Cerebellar nuclear complex (tissue), 1 donor: ENCODE measurements at places on chromosomes 4 and X.
A peak's percentile ranks its signal among the peaks of the same experiment; 100 is the strongest.

DNA sequence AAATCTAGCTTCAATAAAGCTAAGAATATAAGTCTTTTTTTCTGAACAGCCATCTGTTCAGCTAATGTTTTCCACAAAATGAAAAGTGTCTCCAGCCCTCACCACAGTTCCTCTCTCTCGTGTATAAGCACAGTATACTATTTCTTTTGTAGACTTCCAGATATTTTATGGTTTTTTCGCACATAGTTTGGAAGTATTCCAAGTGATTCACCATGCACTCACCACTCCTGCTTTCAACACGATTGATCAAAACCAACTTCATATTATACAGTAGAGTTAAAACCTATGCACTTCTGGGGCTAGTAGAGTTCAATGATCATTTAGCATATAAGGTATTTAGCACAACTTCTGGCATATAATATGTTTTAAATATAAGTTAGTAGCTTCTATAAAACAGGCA lies 105.8 kb upstream of the DCAF12L1 start:
- no peak for DNase-seq

DNA sequence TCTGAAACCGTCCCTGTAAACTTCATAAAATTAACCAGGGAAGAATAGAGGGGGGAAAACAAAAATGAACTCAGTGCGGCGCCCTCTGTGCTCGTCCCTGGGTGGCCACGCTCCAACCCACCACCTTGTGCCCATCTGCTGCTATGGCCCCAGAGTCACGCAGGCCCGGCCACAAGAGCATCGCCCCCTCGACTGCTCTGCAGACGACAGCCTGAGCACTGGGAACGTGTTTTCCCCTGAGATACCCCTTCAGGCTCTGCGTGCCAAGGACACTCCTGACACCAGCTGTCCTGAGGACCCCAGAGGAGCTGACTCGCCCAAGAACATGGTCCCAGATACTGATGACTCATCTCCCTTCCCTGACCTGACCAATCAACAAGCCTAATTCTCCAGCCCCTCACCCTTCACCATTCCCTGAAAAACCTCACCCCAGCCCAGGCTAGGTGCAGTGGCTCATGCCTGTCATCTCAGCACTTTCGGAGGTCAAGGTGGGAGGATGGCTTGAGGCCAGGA lies 64.1 kb upstream of the GPR78 start:
- DNase-seq = no peak

GRCh38 chr4:118968005-118968404 lies 79.4 kb downstream of the SYNPO2 start:
- no peak for DNase-seq

DNA sequence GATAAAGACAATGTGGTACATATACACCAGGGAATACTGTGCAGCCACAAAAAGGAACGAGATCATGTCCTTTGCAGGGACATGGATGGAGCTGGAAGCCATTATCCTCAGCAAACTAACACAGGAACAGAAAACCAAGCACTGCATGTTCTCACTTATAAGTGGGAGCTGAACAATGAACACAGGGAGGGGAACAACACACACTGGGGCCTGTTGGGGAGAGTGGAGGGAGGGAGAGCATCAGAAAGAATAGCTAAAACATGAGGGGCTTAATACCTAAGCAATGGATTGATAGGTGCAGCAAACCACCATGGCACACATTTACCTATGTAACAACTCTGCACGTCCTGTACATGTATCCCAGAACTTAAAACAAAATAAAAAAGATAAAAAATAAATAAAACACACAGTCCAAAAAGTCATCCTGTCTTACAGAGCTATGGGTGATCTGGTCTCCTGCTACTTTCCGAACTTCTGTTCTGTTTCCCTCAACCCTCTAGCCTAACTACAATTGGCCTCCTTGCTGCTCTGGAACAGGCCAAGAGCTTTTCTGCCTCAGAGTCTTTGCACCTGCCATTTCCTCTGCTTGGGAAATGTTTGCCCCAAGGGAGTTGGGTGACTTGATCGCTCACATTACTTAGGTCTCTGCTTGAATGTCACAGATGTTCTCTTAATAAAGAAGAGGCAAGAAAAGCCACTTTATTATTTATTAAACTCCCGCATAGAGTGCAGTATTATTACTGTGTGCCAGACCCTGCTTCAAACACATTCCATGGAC lies 1.1 kb upstream of the CD38 start:
- no peak for DNase-seq

- DNase-seq = no peak
Measured at GRCh38 chr4:56791316-56791715, 30.2 kb downstream of the SPINK2 start.

DNA sequence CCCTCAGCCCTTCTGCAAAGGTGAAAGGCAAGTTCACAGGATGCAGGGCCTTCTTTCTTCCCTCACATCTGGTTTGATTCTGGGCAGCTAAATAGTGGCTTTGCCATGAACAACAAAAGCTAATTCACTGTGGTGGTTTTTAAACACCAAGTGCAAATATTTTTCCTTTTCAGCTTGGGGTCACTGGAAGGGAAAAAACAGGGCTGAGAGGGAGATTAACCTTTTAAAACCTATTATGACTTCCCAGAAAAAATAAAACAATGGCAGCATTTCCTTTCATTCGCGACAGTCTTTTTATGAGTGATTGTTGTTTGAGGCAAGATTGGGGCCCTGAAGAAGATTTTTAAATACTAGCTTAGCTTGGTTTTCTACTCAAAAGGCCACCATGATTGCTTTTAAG lies 103.7 kb upstream of the SCML1 start:
- DNase-seq = no peak

GRCh38 chr4:95507147-95507546 lies 41.6 kb downstream of the UNC5C start:
- no peak for DNase-seq

DNA sequence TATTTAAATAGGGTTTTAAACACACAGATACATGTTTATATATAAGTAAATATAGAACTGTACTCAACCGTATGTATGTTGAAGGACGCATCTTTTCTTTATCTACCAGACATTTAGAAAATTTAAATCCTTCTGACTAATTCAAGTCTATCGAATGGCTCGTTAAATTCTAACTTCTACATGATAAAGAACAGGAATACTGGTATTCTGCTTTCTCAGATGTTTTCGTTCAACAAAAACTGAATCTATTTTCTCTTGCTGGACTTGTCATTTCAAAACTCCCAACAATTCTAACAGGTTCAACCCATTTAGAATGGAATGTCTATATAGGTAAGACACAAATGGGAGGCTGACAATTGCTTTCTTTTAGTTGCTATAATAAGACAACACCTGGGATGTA lies 978.3 kb upstream of the ADGRL3 start:
- no peak for DNase-seq

DNA sequence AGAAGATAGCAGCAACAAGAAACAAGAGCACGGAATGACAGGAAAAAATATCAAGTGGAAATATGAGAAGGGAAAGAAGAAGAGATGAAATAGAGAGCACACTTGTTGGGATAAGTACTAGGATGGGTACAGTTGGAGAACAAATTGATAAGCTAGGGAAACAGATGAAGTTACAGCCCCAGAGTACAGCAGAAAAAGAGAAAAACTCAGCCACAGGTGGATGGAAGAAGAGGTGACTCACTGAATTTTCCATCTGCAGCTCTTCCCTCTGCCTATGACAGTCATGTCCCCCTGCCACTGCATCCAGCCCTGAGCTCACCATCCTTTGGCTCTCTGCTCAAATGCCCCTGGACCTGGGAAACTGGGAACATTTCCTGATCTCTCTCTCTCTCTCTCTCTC lies 209.0 kb downstream of the BCOR start:
- DNase-seq = no peak

GRCh38 chr4:169640261-169640870 lies 20.0 kb downstream of the CLCN3 start:
- no peak for DNase-seq

GRCh38 chr4:159144112-159144694 lies 41.3 kb downstream of the RAPGEF2 start:
- no peak for DNase-seq

DNA sequence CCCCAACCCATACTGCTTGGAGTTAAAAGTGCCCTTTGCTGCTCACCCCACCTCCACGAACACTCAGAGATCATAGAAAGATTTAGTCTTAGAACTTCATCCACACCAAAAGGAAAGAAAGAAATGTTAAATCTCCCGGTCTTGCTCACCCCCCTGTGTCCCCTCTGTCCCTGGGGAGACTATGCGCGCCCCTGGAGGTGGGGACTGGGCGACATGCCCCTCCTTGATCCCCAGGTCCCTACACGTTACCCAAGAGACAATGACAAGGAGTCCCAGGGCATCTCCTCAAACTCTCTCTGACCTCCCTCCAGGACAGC lies 620 bp downstream of the ITM2A start:
- DNase-seq = no peak

DNA sequence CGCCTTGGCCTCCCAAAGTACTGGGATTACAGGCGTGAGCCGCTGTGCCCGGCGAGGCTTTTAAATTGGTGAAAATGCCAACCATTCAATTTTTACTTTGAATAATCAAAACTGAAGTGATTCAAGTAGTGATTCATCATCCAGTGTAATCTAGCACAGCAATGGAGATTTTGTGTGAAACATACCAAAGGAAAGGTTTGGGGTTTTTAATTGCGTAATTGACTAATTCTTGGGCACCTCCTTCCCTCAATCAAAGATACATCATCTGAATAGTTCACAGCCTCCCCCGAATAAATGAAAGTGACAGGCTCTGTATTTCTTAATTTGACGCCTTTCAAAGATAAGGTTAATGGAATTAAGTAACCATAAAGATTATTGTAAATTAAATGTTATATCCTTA lies 69.0 kb downstream of the DMD start:
- no peak for DNase-seq

DNA sequence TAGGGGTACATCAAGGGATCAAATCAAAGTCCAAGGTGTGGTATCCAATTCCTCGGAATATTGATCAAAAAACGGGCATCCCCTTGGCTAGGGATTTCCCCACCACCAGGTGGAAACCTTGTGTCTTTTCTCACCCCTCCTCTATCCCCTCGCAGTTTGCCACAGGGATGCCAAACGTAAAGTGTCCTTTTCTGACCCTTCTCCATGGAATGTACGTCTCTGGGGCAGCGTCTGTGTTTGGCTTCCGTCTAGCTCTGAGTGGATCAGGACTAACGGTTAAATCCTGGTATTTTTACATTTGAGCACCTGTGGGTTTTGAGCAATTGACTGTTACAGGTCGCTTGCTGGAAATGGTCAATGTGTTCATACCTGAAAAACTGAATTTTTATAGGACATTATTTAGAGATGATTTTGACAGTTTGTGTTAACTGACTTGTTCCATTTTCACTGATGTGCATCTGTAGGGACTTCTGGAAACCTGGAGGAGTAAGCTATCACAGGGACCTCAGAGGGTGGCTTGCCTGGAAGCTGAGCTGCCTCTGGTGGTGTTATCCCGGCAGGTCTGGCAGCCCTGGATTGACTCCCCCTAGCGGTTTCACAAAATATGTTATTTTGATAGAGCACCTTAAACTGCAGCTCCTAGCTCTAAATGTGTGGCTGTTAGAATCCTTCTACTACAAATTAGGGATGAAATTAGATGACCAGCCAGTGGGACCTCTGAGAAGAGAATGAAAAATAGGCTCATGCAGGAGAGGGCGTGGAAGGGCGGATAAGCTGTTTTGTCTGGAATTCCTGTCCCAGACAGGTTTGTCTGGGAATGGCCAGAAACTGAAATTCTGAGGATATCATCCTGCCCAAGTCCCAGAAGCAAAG lies 8.8 kb upstream of the MGST2 start:
- peak; percentile 2 for DNase-seq

GRCh38 chrX:42143866-42144592 lies 220.7 kb upstream of the CASK start:
- no peak for DNase-seq

GRCh38 chrX:40209951-40210617 lies 112.3 kb upstream of the BCOR start:
- no peak for DNase-seq

- no peak for DNase-seq
Measured at GRCh38 chrX:73524906-73525305, 38.1 kb upstream of the CHIC1 start.

DNA sequence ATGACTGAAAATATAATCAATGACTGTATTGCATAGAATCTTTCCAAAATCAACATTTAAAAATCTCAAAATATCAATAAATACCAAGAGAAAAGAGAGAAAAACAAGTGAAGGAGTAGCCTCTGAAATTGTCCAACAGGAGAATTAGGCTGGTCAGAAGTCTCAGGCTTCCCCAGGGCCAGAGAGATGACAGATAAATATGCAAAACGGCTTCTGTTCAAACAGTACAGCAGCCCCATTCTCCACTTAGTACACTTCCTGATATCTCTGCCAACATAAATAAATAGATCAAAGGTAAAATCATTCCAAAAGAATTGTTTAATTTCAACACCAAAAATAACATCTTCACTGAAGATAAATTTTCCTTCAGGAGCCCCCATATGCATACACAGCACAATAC lies 204.7 kb upstream of the GABRA2 start:
- DNase-seq = no peak

DNA sequence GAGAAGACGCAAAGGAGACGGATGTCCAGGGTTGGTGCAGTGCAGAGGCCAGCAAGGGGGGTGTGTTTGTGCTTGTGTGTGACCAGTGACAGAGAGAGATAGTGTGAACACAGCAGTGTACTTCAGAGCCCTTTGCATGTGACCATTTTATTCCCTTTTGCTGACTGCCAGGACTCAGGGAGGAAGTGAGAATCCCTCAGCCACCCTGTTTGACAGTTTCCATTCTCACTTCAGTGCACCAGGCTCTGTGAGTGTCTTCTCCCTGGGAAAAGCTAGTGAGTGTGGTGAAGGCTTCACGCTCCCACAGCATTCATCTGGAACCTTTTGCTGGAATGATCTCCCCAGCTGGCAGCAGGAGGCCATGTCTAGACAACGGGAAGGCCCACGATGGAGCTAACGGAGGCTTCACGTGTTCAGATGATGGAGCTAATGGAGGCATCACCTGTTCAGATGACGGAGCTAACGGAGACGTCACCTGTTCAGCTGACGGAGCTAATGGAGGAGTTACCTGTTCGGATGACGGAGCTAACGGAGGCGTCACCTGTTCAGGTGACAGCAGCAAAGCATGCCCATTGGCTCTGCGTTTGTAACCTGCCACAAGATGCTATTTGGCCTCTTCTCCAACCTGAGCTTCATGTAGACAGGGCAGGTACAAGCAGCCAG lies 195.4 kb downstream of the AFAP1 start:
- DNase-seq = no peak

GRCh38 chr4:11281720-11282119 lies 147.0 kb downstream of the HS3ST1 start:
- DNase-seq = no peak

GRCh38 chrX:12972878-12973560 lies 1.9 kb upstream of the TMSB4X start:
- DNase-seq = no peak

- DNase-seq = no peak
Measured at GRCh38 chrX:69614886-69615285, 1.0 kb upstream of the EDA start.
